Esophagus (tissue), 2 donors: ENCODE measurements at places on chromosomes 13 and 19. TPM values are rescaled to one million over a fixed set of nuclear protein-coding genes. Genes with fewer than 3 reads are reported as not detected.

Gene RNF113B
- not detected for polyA plus RNA-seq

Gene PMIS2
- polyA plus RNA-seq = not detected

Gene MBNL2
- 10.3 TPM for polyA plus RNA-seq

Gene PTH2
- not detected for polyA plus RNA-seq

Gene KASH5
- not detected for polyA plus RNA-seq

Gene PNMA8C
- not detected for polyA plus RNA-seq

Gene OR10H1
- polyA plus RNA-seq = 0.04 TPM

Gene BRME1
- polyA plus RNA-seq = 13.0 TPM

Gene ADPRHL1
- polyA plus RNA-seq = 0.51 TPM

Gene TNNT1
- 10.9 TPM for polyA plus RNA-seq

Gene ZNF283
- polyA plus RNA-seq = 3.2 TPM

Gene MBD3L3
- polyA plus RNA-seq = not detected

Gene ZNF835
- 0.18 TPM for polyA plus RNA-seq

Gene PSG4
- polyA plus RNA-seq = 0.08 TPM

Gene SERP2
- 0.83 TPM for polyA plus RNA-seq

Gene CYP2A6
- polyA plus RNA-seq = not detected

Gene POSTN
- polyA plus RNA-seq = 4.7 TPM

Gene ANO8
- 9.7 TPM for polyA plus RNA-seq

Gene APOE
- 9.6 TPM for polyA plus RNA-seq

Gene ZNF154
- 1.6 TPM for polyA plus RNA-seq

Gene C19orf33
- 1,919 TPM for polyA plus RNA-seq

Gene SNRPA
- 58.1 TPM for polyA plus RNA-seq

Gene C5AR2
- 0.29 TPM for polyA plus RNA-seq

Gene PPP1R13L
- polyA plus RNA-seq = 163 TPM

Gene POU2F2
- polyA plus RNA-seq = 0.79 TPM

Gene CYP2F1
- 2.0 TPM for polyA plus RNA-seq

Gene SBK2
- polyA plus RNA-seq = not detected
